ENCODE measurements at places on chromosomes 6 and 20. TPM values are rescaled to one million over a fixed set of nuclear protein-coding genes. Genes with fewer than 3 reads are reported as not detected.

- DNase-seq: no peak
These were observed 324.3 kb downstream of the PRL start for GRCh38 chr6:21972516-21972915.

PPP1R11 gene
- total RNA-seq: 76.0 TPM

DNA sequence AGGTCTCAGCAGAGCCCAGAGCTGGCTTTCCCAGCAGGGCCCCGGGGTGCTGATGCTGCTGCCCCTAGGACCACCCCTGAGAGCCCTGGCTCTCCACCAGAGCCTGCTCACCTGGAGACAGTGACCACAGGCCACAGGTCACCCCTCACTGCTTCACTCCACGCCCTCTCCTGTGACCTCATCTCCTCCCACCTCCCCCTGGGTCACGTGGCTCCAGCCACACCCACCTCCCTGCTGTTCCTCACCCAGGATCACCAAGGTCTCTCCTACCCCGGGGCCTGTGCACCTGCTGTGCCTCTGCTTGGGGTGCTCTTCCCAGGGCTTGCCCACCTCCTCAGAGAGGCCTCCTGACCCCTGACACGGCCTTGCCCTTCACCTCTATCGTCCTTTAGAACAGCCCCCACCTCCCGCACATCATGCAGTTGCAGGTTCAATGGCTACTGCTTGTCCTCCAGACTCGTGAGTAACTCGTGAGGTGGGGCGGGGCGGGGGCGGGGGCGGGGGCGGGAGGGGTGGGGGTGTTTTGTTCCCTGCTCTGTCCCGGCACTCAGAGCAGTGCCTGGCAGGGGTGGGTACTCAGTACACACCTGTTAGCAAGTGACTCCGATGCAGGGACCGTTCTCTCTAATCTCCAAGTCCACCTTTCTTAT, 468.0 kb downstream of the PREX1 start:
- no peak for DNase-seq

DNA sequence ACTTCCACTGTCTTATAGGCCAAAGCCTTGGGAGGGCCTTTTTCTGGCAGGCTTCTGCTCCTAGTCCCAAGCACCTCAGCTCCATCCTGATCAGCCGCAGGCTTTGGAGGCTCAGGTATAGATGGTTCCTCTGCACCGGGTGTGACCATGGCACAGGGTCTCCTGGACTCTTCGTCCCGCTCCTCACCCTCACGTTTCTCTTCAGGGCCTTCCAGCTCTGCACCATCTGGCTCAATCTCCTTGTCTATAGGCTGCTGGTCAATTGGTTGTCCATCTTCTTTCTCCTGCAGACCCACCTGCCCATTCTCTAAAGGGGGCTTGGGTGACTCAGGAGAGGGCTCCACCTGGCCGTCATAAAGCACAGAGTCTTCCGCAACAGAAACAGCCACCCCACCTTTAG, 37.0 kb downstream of the BFSP1 start:
- DNase-seq: no peak

GRCh38 chr20:39825950-39826349, 863.1 kb downstream of the MAFB start:
- no peak for DNase-seq

DNA sequence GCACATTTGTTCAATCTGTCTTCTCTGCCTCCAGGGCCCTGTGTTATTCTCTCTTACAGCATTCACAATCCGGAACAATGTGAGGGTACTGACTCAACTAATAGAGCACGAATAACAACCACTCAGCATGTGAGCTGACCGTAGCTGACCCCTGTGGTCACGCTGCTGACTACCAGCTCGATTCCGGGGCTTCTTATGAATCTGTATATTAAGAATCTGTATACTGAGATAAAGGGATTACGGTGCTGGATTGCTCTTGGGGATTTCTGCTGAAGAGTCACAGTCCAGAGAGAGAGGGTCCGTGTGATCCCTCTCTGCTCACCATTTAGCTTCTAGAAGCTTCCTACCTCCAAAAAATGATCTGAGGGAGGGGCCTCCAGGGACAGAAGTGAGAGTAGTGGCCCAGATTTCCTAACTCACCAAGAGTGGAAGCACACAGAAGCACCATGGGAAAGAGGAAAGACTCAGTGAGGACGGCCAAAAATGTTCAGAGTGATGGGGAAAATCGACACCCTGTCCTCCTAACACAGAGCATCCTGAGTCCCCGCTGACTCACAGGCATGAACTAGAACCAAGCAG, 156.2 kb downstream of the THBS2 start:
- DNase-seq: no peak

- no peak for DNase-seq
These were observed 39.5 kb upstream of the CHD6 start for GRCh38 chr20:41657655-41658054.

- no peak for DNase-seq
These were observed 186.7 kb upstream of the TENT5A start for GRCh38 chr6:81938991-81939732.

GRCh38 chr6:150627585-150628025, 27.9 kb downstream of the PLEKHG1 start:
- DNase-seq: no peak

DNA sequence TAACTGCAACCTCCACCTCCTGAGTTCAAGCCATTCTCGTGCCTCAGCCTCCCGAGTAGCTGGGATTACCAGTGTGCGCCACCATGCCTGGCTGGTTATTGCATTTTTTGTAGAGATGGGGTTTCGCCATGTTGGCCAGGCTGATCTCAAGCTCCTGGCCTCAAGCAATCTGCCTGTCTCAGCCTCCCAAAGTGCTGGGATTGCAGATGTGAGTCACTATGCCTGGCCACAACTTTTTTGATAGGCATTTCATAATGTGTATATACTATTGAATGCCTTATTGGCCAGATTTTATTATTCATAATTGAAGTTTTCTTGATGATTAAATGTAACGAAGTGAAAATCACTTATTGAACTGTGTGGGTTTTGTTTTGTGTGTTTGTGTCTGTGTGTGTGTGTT, 27.9 kb downstream of the FIG4 start:
- DNase-seq: no peak

GRCh38 chr6:63553208-63553607, 19.1 kb upstream of the LOC128125822 start:
- no peak for DNase-seq

OR2B6 gene
- not detected for total RNA-seq

GRCh38 chr6:169220068-169220964, 33.3 kb downstream of the THBS2 start:
- DNase-seq: no peak

DNA sequence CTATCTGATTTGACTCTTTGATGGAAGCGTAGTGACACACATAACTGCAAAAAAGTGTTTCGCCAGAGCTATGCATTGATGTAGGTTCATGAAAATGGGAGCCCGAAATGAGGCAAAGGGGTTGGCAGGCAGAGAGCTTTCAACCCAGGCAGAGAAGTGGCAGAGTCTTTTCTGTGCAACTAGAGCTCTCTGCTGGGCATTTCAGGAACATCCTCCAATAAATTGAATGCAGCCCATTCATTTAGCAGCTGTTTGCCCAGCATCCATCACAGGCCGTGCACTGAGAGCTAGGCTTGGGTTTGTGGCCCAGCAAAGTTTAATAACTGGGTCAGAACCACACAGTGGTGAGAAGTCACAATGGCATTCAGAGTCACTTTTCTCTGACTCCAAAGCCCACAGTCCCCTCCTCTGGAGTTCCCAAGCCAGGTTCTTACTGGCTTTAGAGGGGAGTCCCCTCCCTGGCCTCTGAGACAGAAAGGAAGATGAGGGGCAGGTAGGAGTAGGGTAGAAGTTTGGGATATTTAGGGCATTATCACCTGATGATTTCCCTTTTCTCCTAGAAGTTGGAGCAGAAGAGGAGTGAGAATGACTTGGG, 31.8 kb upstream of the ELMO2 start:
- no peak for DNase-seq

SLPI gene
- 301 TPM for total RNA-seq

RAET1E gene
- total RNA-seq: 5.5 TPM

GRCh38 chr20:51447097-51447764, 95.3 kb downstream of the NFATC2 start:
- DNase-seq: no peak

DNA sequence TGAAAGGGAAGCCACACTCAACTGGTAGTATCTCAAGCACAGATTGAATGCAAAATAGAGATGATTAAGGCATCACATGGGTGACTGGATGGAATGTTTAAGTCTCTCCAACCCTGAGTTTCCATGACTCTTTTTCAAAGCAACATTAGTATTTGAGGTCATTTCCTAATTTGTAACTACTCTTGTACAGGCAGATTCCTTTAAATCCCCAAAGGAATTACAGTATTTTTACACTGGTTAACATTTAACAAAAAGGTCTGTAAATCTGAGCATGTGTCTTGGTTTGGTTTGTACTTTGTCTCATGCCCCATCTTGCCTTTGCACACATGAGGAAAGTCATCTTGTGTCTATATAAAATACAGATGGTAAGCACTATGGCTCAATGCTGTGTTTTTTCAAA, 15.1 kb downstream of the RMND1 start:
- DNase-seq: no peak

DNA sequence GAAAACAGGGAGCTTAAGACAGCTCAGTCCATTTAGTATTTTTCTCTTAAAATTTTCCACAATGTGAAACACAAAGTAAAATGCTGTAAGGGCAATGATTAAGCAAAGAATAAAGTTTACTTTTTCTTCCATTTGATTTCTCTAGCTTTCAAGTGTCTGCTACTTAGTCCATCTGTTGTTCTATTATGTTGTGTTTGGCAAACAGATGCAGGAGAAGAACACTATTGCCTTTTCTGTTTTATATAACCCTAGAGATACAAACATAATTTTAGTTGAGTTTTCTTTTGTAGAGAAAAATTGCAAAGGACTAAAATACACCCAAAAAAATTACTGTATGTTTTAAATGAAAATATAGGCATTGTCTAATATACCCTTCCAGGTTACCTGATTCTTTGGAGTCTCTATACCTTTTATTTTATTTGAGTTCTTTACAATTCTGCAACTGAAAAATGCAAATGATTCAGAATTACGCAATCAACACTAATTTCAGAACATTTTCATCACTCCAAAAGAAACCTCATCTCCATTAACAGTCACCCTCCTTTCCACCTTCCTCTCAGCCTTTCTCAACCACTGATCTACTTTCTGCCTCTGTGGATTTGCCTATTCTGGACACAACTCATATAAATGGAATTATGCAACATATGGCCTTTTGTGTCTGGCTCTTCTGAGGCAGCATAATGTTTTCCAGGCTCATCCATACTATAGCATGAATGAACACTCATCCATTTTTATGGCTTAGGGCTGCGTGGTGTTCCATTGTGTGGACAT, 96.9 kb downstream of the MKKS start:
- DNase-seq: no peak

CLVS2 gene
- total RNA-seq: 0.18 TPM

- DNase-seq: no peak
These were observed 316.1 kb downstream of the TAF4 start for GRCh38 chr20:61749406-61750075.

GRCh38 chr6:37971266-37971665, 151.7 kb downstream of the ZFAND3 start:
- DNase-seq: no peak

DNA sequence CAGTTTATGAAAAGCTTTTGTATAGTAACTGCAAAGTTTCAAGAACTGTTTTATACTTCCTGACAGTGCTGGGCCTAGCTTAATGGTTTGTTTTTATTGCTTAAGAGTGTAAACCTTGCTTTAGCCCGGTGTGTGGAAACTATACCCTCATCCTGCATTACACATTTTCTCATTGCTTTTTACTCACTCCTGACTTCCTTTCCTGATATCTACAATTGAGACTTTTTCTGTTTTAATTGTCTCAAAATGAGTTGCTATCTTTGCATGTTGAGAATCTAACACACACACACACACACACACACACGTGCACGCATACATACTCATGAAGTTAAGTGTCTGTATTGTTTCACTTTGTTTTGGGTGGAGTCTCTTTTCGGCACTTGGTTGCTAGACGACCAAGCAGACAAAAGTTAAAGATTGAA, 16.7 kb downstream of the BMP2 start:
- no peak for DNase-seq

DNA sequence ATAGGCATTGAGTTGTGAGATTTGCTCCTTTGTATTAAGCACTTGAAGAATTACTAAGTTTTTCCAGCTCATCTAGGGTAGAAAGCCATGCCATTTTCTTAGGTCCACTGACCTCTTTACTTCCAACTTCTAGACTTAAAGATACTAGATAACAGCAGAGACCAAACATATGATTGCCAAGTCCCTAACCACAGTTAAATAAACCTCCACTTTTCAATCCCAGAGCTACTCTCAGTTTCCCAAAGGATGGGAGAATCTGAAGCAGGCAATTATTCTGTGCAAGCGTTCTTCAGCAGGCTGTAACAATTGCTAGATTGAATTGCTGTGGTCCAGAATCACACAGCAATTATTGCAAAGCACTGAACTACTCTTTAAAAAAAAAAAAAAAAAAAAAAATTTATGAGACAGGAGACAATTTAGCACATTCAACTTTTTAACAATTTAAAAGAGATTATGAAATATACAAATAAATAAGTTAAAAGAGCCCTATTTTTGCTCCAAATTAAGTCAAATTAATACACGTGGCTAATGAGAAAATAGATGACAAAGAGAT, 104.0 kb upstream of the PRSS16 start:
- no peak for DNase-seq

GRCh38 chr6:842141-842540, 149.2 kb upstream of the EXOC2 start:
- no peak for DNase-seq

- no peak for DNase-seq
These were observed 17.5 kb upstream of the ZBTB2 start for GRCh38 chr6:151408858-151409257.

- DNase-seq: no peak
These were observed 3.6 kb downstream of the DSTN start for GRCh38 chr20:17573463-17573862.

PLCB4 gene
- 22.9 TPM for total RNA-seq

AIF1 gene
- total RNA-seq: 6.7 TPM

DNA sequence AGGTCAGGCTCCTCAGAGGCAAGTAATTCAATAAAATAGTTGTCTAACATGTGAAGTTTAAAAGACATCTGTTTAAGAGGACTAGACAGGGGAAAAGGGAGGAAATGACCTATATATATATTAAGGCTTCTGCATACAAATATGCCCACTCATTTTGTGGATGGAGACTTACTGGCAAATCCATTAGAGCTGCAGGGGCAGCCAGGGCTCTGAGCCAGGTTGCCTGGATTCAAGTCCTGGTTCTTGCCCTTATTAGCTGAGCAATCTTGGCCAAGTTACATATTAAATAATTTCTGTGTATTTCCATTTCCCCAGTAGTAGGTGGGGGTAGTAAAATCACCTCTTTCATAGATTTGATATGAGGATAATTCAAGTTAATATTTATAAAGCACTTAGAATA, 287.0 kb upstream of the RIMS1 start:
- no peak for DNase-seq

MOCS3 gene
- total RNA-seq: 6.5 TPM

DNA sequence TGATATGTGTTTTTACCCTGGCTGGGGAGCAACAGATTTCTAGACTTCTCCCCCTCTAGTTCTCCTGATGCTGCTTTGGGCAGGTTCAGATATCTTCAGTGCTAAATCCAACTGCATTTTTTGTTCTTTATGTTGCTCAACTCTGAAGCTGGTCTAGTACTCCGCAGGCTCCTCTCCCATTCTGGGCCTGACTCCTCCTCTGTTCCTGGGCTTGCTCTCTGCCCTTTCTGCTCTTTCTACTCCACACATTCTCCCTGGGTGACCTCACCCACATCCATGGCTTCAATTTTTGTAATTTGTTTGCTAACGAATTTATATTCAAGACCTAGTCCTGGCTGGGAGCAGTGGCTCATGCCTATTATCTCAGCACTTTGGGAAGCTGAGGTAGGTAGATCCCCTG, 6.4 kb downstream of the FYN start:
- no peak for DNase-seq
